ENCODE measurements at places on chromosomes 7 and 10.

DNA sequence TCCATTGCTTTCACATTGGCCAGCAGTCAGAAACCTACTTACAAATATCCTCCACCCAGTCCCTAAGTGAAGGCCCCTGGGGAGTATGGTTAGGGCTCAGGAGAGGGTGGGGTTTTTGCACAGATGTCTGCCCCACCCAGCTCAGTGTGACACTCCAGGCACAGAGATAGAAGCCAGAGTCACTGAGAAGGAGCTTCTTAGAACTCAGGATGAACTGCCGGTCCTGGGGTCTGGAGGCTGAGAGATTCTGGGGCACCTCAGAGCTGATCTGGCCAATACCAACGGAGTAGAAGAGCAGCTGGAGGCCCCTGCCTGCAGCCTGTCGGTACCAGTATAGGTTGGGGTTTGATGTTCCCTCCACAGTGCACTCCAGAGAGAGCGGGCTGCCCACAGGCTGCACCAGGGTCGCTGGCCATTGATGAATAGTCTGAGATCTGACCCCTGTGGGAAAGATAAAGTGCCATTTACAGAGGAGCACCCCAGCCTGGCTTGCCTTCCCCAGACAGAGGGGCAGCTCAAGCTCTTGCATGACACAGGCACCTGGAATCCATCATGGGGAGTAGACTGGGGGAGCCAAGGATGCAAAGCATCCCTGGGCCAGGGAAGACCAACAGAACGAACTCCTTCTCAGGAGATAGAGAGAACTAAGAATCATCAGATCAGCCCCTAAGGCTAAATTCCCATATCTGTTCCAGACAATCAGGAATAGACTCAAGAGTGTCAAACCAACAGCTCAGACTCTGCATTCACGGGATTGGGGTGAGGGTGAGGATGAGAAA, 41.9 kb downstream of the PRSS2 start:
- DNase-seq, result no peak

DNA sequence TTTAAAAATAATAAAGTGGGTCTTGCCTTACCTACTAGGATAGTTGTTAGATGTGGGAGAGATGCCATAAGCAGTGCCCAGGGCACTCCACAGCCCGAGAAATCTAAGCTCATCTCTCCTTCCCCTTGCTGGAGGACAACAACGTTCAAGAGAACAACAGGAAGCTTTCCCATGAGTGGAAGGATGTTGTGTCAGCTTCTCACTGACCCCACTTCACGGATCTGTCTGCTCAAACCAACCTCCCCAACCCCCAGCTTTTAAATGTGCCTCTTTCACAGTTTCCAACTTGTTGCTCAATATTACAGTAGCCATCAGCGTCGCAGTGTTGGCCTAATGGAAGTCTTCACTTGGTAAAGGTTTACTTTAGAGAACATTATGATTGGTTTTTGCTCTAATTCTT, 72.1 kb downstream of the PTPRE start:
- DNase-seq, result no peak

GRCh38 chr10:23337616-23338015, 7.0 kb downstream of the C10orf67 start:
- no peak for DNase-seq

- no peak for DNase-seq
Measured at GRCh38 chr10:71763352-71764127, 9.8 kb downstream of the VSIR start.

GRCh38 chr7:105205592-105206237, 183.0 kb downstream of the SRPK2 start:
- DNase-seq, result no peak

GRCh38 chr7:68800316-68800715, 798.0 kb upstream of the AUTS2 start:
- DNase-seq, result no peak

DNA sequence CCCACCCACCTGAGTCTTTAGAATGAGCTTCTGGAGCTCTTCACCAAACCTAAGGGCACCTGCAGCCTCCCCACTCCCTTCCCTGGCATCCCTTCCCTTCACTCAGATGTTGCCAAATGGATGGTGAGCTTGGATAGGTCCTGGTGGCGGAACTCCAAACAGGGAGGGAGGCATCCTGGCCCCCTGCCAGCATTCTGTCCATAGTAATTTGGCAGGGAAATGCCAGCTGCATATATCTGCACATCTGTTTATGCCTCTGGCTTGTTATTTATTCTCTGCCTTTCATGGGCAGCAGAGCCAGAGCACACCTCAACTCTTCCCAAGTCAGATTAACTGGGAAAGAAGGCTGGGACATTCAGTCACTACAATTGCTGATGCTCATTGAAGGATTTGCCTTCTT, 18.1 kb downstream of the KAZALD1 start:
- DNase-seq, result no peak

- no peak for DNase-seq
Measured at GRCh38 chr7:50723888-50724287, 58.8 kb downstream of the GRB10 start.

DNA sequence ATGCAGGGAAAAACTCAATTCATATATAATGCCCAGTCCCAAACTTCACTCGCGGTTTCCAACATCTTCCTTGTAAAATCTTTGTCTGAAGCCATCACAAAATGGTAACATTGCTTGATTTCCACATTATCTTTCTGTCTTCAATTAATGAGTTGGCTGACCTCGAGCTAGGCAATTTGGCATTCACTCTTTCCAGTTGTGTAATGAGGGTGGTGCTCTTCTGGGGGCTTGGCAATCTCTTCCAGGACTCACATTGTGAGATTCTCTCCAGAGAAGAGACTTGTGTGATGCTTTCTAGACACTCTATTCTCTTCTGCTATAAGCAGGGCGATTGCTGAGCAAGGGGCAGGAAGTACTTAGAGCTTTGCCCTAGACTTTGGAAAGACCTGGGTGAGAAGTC, 179.5 kb downstream of the JCAD start:
- DNase-seq, result no peak

Measured in iPS-NIHi11 (cell line).